ENCODE measurements at places on chromosomes 1 and 21.

GRCh38 chr1:33502726-33503125 lies 30.3 kb downstream of the ZSCAN20 start:
- no peak for DNase-seq

GRCh38 chr1:88697503-88697902 lies 13.4 kb downstream of the PKN2 start:
- no peak for DNase-seq

- no peak for DNase-seq
These were observed 647.9 kb upstream of the CAMK1G start for GRCh38 chr1:208935517-208936187.

DNA sequence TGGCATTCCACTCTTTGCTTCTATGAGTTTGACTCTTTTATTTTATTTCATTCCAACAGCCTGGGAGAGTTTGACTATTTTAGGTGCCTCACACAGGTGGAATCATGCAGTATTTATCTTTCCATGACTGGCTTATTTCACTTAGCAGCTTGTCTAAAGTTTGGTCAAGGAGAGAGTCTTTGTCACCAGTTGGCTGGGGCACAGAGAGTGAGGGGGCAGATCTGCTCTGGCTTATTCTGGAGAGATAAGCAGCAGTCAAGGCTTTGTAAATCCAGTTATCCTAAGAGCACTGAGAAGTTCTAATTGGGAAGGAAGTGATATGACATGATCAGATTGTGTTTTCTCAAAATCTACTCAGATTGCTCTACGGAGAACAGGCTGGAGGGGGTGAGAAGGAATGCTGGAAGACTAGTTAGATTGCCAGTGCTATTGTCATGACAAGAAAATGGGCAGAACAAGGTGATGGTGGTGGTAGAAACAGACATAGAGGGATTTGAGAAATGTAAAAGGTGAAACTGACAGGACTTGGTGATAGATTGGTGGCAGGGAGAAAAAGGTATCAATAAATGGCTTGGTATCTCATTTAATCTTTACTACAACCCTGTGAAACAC lies 12.1 kb upstream of the CTTNBP2NL start:
- DNase-seq = no peak

DNA sequence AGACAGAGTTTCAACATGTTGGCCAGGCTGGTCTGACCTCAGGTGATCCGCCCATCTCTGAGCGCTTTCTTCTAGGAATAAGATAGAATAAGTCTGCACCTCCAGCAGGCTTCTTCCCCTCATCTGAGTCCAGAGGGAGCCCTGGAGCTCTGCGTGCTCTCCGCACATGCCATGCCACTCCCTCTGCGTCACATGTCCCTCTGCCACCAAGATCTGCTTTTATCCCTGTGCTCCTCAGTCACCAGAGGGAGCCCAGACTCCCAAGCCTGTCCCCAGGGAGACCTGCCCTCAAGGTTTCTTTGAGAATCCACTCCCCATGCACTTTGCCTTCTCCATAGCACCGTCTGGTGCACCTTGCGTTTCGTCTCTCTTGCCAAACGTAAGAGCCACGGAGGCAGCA lies 213.0 kb downstream of the CAMTA1 start:
- DNase-seq = no peak

GRCh38 chr1:162530307-162530987 lies 31.1 kb upstream of the UAP1 start:
- no peak for DNase-seq

- no peak for DNase-seq
These were observed 62.8 kb upstream of the USP25 start for GRCh38 chr21:15667010-15667409.

DNA sequence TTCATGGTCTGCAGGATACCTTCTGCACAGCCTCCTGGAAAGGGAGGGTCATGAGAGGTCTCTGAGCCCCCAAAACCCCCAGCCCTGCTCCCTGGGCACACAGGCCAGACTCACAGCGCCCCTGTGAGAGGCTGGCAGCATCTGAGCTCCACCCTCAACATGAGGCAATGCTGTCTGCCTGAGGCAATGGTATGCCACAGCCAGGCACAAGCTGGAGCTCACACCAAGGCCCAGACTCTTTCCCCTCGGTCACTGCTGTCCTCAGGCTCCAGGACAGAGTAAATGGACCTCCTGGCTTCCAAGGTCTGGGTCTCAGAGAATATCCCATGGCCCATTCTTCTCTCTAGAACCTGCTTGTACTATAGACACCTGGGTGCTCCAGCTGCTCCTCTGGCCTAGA lies 17.2 kb downstream of the MEF2D start:
- DNase-seq = no peak

GRCh38 chr1:11741482-11741881 lies 5.5 kb downstream of the AGTRAP start:
- no peak for DNase-seq
